ENCODE measurements at places on chromosomes 7 and 10.

DNA sequence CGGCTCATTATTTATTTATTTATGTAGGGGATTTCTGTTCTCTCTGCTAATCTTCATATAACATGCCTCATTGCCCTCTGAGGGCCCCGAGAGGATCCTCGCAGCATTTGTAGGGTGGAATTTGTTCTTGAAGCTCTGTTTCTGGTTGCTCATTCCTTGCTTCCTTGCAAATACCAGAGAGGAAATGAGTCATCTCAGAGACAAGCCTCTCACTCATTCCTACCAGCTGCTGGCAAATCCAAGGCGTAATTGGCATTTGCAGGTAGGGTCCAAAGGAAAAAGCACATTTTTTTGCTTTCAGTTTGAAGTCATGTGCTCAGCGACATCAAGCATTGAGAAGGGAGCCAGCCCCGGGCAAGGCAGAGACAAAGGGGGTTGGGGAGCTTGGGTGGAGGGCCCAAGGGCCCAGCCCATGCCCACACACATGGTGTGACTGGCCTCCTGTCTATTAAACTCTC is 501.6 kb downstream of the GALNT17 start:
- DNase-seq: no peak

DNA sequence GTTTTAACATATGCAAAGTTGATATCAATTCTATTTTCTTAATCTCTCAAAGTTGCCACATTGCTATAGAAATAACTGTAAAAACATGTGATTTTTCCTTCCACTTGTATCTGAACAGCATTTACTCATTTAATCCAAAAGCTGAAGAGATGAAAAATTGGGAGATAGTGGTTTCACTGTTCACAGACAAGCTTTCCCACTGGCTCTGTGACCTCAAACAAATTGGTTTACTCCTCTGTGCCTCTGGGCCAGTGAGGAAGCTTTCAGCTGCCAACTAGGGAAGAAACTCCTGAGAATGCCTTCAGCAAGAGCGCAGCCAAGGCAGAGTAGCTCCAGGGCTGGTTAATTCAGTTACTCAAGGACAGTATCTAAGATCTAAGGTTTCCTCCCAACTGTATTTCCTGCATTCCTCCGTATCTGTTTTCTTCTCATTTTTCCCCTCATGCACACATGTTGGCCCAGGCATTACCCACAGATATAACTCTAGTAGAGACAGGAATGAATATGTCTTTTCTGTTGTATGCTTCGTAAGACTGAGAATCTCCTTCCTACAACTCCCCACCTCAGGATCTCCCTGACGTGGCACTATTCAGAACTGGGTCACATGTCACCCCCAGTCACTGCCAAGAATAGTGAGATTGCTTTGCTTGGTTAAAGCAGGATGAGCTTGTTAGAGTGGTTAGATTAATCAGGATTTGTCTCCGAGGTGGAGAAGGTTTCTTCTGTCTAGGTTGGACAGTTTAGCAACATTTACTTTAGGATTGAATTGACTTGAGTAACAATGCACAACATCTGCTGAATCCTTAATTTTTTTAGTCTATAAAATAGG is 315.7 kb downstream of the NRG3 start:
- no peak for DNase-seq

- DNase-seq: no peak
These were observed 65.8 kb downstream of the SH2D4B start for GRCh38 chr10:80603516-80603915.

GRCh38 chr7:53205006-53205405 is 169.6 kb downstream of the POM121L12 start:
- DNase-seq: no peak

DNA sequence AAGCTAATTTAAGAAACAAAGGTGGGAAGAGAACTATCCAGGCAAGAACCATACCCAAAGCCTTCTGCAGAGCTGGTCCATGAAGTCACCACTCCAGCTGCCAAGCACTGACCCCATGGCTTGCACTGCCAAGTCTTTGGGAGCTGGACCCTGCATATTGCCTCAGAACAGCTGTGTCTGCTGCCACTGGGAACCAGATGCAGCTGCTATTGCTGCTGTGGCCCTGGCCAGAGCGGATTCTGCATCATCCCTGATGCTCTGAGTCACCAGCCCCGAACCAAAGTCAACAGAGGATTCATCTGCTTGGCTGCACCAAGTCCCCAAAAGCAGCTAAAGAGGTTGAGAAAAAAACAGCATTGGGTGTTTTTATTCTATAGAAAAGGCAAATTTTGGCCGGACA is 39.2 kb upstream of the GSAP start:
- DNase-seq: no peak

DNA sequence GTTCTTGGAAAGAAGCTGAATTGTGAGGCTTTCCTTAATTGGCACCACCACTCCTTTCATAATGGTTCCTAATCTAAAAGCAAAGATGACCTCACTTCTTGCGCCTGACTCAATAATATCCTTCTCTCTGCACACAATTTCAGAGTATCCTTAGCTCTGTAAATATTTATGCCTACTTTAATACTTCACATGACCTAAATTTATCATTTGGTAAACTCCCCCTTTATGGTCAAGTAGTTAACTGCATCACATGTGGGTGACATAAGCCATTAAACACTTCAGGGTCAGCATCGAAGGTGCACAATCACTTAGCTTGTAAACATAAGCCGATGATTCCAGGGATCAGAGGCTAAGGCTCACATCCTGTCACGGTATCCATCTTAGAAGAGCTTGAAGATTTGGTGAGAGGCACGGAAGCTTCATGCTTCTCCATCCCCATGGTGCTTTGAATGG is 7.3 kb upstream of the RHOBTB1 start:
- DNase-seq: no peak

- DNase-seq: no peak
These were observed 1.1 kb upstream of the LBX1 start for GRCh38 chr10:101230183-101230917.

- no peak for DNase-seq
These were observed 158.3 kb downstream of the TCF7L2 start for GRCh38 chr10:113108194-113108835.

GRCh38 chr7:110061387-110061786 is 1029.5 kb upstream of the LRRN3 start:
- DNase-seq: no peak

- DNase-seq: no peak
These were observed 7.9 kb downstream of the FAM13C start for GRCh38 chr10:59354434-59354833.

GRCh38 chr7:155262031-155262430 is 35.6 kb upstream of the INSIG1 start:
- no peak for DNase-seq

GRCh38 chr10:3802526-3803265 is 17.7 kb upstream of the KLF6 start:
- no peak for DNase-seq

GRCh38 chr10:75538144-75538543 is 106.7 kb downstream of the LRMDA start:
- DNase-seq: no peak

GRCh38 chr7:98203261-98203963 is 7.8 kb upstream of the BHLHA15 start:
- DNase-seq: no peak

GRCh38 chr7:41104631-41105030 is 598.3 kb downstream of the INHBA start:
- DNase-seq: no peak

- DNase-seq: no peak
These were observed 35.4 kb downstream of the TMEM120A start for GRCh38 chr7:75958802-75959543.

DNA sequence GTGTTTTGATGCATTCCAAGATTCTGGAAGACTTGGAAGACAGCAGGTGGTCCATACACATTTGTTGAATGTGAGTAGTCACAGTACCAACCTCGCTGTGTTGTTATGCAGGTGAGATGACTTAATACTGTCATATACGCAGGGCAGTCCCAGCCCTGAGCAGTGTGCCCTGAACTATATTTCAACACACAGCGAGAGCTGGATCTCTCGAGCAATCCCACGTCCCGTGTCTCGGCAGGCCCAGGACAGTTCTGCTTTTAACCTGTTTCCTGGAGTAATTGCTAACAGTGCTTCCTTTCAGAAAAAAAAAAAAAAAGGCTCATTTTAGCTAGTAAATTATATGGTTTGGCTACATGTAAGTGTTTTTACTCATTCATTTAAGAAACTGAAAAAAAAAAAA is 179.7 kb downstream of the PRKCQ start:
- DNase-seq: no peak

DNA sequence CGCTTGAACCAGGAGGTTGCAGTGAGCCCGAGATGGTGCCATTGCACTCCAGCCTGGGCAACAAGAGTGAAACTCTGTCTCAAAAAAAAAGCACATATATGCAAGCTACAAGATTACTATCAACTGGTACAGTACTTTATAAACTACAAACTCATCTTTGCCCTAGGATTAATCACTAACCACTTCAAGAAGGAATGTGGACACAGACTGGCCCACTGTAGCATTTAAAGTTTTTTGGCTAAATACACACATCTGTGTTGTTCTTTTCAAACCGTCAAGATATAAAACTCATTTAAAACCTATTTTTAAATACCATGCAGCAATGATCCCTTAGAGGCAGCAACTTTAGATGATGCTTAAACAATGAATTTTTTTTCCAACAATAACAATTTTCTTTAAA is 205.4 kb downstream of the IMMP2L start:
- DNase-seq: no peak

DNA sequence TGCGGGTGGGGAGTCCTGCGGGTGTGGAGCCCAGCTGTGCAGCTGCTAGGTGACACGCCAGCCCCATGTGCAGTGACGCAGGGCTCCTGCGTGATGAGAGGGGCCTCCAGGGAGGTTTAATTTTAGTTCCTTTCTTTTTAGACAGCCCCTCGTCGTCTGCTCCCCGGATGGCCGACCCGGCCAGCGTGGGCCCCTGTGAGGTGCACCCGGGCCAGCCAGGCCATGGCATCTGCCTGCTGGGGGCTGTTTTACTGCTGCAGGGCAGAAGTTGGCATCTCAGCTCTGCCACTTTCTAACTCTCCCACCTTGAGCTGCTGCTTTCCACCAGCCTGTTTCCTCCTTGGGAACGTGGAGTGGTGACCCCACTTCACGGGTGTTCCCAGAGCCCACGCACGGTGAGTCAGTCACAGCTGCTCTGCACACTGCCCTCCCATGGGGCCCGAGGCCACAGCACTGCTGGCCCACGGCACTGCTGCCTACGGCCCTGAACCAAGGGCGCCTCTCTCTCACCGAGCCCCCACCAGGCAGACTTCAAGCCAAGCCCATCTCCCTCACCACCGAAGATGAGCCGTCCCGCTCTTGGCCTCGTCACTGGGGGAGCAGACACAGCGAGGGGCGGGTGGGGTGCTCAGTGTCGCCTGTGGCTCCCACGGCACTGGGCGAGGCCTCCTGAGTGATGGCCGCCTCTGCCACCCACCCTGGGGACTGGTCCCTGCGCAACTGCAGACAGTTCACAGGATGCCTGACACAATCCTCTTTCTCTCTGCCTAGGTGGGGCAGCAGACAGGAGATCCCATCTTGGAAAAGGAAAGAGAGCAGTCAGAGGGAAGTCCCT is 21.3 kb downstream of the CYP2W1 start:
- no peak for DNase-seq

GRCh38 chr10:71285180-71285545 is 33.9 kb upstream of the SLC29A3 start:
- DNase-seq: no peak

- no peak for DNase-seq
These were observed 37.5 kb downstream of the GDI2 start for GRCh38 chr10:5775685-5776084.

DNA sequence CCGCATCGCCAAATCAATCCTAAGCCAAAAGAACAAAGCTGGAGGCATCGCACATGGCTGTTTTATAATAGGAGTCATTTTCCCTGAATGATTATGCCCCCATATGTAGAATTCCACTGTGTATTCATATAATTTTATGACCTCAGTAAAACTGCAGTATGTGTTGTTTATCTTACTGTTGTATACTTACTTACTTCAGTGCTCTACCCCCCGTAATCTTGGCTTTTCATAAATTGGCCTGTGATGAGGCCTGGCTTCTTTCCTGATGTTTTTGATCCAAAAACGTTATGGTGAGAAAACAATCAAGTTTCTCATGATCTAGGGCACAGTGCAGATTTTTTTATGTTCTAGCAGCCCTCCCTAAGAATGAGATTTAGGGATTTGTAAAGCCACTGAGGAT is 306.4 kb upstream of the FZD1 start:
- DNase-seq: no peak

DNA sequence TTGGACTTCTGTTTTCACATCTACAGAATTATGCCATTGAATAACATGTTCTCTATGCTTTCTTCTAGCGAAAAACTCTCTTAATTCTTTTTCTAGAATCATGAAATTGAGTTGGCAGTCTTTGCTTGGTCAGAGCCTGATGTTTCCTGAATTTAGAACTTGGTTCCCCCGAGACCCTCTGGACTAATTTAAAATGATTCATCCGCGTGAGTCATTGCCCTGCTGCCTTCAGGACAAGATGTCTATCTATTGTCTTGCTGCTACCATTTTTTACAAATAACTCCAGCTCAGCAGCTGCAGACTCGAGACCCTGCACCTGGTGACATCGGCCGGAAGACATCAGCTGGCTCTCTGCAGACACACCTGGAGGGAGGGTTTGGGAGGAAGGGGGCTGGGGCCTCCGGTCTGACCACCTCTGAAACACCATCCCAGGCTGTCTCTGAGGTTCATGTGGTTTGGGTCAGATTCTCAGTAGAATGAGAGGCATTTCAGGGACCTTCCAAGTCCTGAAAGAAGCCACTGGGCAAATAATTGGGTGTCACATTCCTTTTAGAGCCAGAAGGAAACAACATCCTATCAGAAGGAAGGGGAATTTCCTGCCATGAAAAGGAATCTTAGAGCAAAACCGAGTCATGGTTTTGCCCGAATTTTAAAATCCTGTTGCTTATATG is 20.9 kb upstream of the KLF6 start:
- no peak for DNase-seq

- DNase-seq: no peak
These were observed 16.8 kb upstream of the RAMP3 start for GRCh38 chr7:45140827-45141226.

- DNase-seq: no peak
These were observed 12.2 kb downstream of the GPR26 start for GRCh38 chr10:123678376-123678775.

GRCh38 chr10:130138479-130138866 is 2.3 kb downstream of the GLRX3 start:
- DNase-seq: peak; percentile 89

DNA sequence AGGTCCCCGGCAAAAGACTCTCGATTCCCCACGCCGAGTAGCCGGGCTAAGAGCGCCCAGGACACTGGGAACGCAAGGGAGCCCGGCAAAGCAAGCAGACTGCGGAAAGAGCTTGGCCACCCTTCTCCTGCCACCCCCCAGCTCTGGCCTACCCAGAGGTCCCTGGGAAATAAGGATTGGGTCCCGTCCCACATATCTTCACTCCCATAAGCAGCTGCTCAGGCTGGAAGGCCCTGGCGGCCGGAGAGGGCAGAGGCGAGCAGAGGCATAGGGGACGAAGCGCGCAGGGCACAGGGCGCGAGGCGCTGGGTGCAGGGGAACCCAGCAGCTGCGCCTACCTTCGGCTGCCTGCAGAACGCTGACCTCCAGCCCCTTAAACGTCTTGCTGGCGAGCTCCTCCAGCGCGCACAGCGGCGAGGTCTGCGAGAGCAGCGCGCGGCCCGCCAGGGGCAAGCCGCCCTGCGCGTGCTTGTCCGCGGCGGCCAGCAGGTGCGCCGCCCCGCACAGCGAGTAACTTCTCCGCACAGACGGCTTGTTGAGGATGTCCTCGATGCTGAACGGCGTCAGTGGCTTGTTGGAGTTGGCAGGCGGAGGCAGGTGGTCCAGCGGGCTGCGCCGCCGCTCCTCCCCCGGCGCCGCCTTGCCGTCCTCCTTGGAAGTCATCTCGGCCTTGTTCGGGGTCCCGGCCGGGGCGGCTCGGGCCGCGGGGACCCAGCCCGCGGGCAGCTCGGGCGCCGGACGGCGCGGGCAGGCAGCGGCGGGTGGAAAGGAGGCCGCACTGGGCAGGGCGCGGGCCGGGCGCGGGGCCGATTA is 904 bp downstream of the LBX1 start:
- no peak for DNase-seq

All from NCI-H510A (cell line).